ENCODE measurements at places on chromosomes 11 and 22. TPM values are rescaled to one million over a fixed set of nuclear protein-coding genes. Genes with fewer than 3 reads are reported as not detected.

Gene SSTR3
- total RNA-seq: not detected

Gene CATSPER1
- total RNA-seq: not detected

Gene SLC1A2
- total RNA-seq: 1.2 TPM

Gene FBLN1
- total RNA-seq: 137 TPM

Gene OR6A2
- total RNA-seq: not detected

Gene FAM83F
- total RNA-seq: not detected

Gene CLP1
- total RNA-seq: 19.6 TPM

Gene LINC01488
- total RNA-seq: not detected

Gene MS4A6A
- not detected for total RNA-seq

Gene LRRC4C
- not detected for total RNA-seq

Gene CHRM1
- not detected for total RNA-seq

Gene LSP1
- total RNA-seq: not detected

Gene RASSF10
- total RNA-seq: not detected

Gene HTR3A
- total RNA-seq: not detected

Gene APOA4
- not detected for total RNA-seq

Gene CELSR1
- total RNA-seq: 0.38 TPM

Gene HBG2
- not detected for total RNA-seq

Gene MMP12
- 0.76 TPM for total RNA-seq

Gene SLC43A3
- total RNA-seq: 23.2 TPM

Gene PDE3B
- total RNA-seq: not detected

Gene MS4A3
- total RNA-seq: not detected

Gene NLRP14
- total RNA-seq: not detected

Gene SLC35E4
- 16.4 TPM for total RNA-seq

Gene MS4A1
- not detected for total RNA-seq

Gene CYB561A3
- total RNA-seq: 49.0 TPM

Gene TYR
- total RNA-seq: not detected

Gene RAB38
- total RNA-seq: 0.43 TPM

Gene RAG2
- total RNA-seq: not detected

Gene BCO2
- not detected for total RNA-seq

Gene DDI1
- not detected for total RNA-seq

Gene SLC22A6
- total RNA-seq: not detected

Gene OR51E2
- total RNA-seq: not detected

Gene YPEL1
- 0.22 TPM for total RNA-seq

Gene PRMT3
- 9.8 TPM for total RNA-seq

Gene OR4D5
- total RNA-seq: not detected

Gene TRIM49
- not detected for total RNA-seq

Gene PPME1
- 41.5 TPM for total RNA-seq

Gene CSF2RB
- 4.4 TPM for total RNA-seq

Gene CADM1
- total RNA-seq: 0.38 TPM

Gene TSGA10IP
- total RNA-seq: not detected

Gene CPSF7
- total RNA-seq: 31.2 TPM

Gene PDGFD
- 1.3 TPM for total RNA-seq

Gene ZBTB16
- total RNA-seq: not detected

Gene GPR83
- not detected for total RNA-seq

Measured in GM23248 (cell line).